ENCODE measurements at places on chromosomes 7 and 10. TPM values are rescaled to one million over a fixed set of nuclear protein-coding genes. Genes with fewer than 3 reads are reported as not detected.

CLRN3 gene
- not detected for total RNA-seq

DNA sequence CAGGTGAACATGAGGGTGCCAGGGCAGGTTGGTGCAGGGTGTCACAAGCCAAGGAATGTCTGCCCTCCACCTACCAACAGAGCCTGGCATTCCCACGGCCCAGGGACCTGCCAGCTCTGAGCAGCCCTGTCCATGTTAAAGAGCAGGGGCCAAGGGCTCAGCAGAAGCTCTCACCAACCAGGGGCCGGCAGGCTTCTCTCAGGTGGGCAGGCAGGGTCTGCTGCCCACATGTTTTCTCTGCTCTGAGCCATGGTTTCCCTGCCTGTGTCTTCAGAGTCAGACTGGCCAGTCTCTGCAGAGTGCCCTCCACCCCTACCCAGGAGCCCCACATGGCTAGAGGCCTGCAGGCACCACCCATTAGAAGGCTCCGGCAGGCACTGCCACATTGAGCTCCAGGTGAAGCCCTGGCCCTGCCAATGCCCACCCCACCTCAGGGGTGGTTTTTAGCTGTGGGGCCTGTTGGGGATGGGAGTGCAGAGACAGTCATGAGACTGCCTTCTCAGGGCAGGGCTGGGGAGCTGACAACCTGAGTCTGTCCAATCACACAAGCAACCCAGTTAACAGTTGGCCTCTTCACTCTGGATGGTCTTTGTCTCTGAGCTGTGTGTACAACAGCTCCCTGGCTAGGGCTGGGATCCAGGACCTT lies 135.9 kb downstream of the ARHGAP22 start:
- peak; percentile 14 for DNase-seq

- DNase-seq = no peak
These were observed 87.2 kb downstream of the RNF216 start for GRCh38 chr7:5694221-5694754.

BAIAP2L1 gene
- 16.6 TPM for total RNA-seq

DNA sequence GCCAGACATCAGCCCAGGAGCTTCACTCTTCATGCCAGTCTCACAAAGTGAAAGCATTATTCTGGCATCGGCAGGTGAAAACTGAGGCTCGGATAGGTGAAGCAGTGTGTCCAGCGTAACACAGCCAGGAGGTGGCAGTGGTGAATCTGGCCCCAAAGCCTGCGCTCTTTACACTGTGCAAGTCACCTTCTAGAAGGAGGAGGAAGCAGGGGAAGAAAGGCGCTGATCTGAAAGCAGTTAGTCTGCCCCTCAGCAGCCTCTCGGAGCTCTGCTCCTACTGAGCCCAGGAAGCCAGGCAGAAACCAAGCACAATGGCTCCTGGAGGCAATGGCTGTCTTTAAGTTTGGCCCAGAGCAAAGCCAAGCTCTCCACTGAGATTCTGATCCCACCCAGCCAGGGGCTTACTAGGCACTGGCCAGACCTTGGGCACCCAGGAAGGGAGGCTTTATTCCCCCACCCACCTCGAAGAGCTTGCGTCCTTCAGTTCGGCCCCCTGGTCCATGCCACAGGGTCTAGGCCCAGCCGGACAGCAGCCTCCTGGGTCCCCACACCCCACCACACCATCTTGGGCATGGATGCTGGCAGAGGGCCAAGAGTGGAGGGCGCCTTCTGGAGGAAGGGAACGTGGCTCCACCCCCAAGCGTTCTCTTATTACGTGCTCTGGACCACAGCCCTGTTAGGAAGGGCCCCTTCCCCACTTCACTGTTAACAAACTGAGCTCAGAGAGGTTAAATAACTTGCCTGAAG lies 104.5 kb downstream of the GRID1 start:
- peak; percentile 86 for DNase-seq

GRCh38 chr7:101299511-101300464 lies 21.8 kb downstream of the IFT22 start:
- peak; percentile 79 for DNase-seq

- DNase-seq = no peak
These were observed 28.9 kb upstream of the SFMBT2 start for GRCh38 chr10:7439696-7440095.

FZD8 gene
- 43.0 TPM for total RNA-seq

DNA sequence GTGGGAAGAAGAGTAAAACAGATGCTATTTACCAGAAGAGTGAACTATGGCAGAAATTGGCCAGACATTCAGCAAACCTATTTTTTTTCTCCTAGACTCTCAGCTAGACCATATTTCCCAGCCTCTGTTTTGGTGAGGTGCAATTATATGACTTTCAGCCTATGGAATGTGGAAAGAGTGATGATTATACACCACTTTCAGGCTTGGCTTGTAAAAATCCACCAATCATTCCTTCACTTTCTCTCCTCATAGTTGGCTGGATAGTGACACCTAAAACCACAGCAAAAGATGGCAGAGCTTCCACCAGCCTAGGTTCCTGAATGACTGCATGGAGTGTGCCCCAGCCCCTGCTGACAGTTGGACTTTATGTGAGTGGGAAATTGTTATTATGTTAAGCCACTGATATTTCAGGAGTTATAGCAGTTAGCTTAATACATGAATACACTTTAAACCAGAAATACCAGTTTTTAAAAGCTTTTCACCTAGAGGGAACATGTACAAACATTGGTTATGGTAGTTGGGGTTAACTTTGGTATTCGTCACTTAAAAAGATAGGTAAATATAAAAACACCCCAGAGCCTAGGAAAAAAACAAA lies 19.1 kb upstream of the TNKS2 start:
- DNase-seq = no peak

IKZF1 gene
- total RNA-seq = 1.4 TPM

DNA sequence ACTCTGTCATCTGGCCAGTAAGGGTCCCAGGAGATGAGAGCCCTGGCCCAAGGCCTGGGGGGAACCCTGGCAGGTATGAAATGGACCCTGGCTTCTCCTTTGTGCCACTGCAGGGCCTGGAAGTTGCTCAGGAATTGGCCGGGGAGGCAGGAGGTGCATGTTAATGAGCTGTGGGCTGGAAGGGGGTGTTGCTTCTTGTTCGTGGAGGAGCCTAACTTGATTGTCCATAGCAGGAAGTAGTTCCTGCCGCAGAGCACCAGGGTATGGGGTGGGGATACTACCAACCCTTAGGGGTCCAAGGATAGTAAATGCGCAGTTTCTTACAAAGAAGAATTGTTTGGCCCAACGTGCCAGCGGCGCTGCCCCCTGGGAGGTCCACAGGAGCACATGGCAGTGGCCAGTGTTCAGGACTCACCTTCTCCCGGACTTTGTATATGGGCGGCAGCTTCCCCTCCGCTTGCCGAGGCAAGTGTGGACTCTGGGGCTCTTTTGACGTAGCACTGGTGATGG lies 21.5 kb downstream of the TEX36 start:
- DNase-seq = no peak

GRCh38 chr7:92625617-92626016 lies 35.4 kb upstream of the FAM133B start:
- DNase-seq = no peak

GRCh38 chr10:11604865-11605650 lies 6.4 kb downstream of the USP6NL start:
- no peak for DNase-seq

DNA sequence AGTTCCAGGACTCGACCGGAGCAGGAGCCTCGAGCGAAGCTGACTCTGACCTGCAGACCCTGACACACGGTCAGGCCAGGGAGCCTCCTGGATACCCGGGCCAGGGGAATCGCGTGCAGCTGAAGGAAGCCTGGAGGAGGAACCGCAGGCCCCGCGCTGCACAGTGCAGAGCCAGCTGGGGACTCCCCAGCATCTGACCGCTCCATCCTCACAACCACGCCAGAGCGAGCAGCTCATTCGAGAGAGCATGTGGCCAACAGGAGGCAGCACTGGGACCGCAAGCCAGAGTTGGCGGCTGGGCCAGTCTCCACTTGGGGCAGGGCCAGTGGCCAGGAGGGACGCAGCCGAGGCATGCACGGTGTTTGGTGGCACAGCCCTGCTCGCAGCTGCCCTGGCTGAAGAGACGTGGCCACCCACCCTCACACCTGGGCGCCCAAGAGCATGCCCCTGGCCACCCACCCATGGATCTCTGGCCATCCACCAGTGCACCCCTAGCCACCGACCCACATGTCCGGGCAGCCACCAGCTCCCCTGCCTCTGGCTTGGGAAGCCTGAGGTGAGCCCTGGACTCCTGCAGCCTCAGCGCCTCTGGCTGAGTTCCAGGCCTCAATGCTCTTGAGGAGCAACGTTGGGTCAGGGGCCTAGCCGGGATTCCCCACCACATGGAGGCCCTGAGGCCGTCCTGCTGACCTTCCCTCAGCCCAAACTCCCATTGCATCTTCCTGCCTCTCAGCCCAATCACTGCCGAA lies 213.9 kb downstream of the ELFN1 start:
- DNase-seq = peak; percentile 95

- DNase-seq = no peak
These were observed 6.4 kb upstream of the DYNC2I1 start for GRCh38 chr7:158849768-158850544.

WDR86 gene
- total RNA-seq = 40.6 TPM

ZNF789 gene
- 14.9 TPM for total RNA-seq

NEURL1 gene
- 7.9 TPM for total RNA-seq

DNA sequence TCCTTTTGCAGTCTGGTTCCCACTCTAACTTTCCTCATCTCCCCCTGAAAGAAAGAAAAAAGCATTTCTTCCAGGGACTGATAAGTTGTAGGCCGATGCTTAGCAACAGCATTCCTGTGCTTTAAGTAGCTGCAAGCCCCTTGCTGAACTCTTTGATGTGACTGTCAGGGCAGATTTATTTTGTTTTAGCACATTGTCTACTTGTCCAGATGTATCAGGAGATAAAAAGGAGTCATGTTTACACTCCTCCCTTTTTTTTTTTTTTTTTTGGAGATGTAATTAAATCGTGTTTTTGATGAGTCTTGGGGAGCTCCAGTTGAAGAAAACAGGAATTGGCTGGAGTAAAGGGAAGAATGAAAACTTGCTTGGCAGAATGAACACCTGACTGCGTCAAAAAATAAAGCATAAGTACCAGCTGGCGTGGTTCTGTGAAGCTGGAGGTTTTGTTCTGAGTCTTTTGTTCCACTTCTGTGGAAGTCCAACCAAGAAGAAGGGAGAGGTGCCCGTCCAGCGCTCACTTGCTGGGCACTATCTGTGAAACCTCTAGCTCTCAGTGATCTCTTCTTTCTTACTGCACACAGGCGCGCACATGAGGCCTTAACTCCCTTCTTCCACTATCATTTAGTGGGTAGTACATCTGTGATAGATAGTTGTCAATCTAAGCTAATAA lies 871.7 kb downstream of the LRMDA start:
- DNase-seq = no peak

GRCh38 chr7:29565982-29566746 lies 2.5 kb downstream of the PRR15 start:
- DNase-seq = peak; percentile 51

DNA sequence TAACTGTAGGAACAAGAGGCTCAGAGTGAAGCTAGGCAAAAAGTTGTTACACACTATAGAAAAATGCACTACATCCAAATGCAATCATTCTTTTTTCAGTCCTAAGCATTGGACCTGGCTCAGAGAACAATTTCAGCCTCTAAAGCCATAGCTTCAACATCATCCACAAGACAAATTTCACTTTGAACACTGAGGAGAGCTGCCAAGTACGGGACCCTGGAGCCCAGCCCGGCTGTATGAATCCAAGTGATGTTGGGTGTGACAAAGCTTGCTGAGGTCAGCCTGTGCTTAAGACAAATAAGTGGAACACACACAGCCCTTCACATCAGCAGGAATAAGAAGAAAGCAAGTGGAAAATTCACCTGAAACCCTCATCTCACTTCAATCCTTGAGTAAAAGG lies 233.1 kb upstream of the PFKP start:
- no peak for DNase-seq

DNA sequence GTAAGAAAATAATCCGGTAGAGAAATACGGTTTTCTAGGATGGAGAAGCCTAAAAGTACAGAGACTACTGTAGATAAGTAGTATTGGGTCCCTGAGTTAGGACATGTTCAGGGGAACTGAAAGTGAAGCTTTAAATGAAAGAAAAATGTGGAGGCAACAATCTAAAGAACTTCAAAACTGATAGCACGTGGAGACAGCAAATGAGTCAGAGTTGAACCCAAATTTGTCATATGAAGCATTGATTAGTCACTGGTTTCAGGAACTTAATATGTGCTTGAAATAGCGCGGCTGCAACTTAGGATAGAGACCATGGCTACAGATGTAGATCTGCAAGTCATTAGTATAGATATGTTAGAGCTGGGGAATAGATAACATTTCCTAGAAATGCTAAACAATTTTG lies 1138.6 kb upstream of the SORCS1 start:
- DNase-seq = no peak

LRRTM3 gene
- total RNA-seq = 0.33 TPM

- DNase-seq = peak; percentile 51
These were observed 51.3 kb upstream of the PRKAR1B start for GRCh38 chr7:778271-778967.

DNA sequence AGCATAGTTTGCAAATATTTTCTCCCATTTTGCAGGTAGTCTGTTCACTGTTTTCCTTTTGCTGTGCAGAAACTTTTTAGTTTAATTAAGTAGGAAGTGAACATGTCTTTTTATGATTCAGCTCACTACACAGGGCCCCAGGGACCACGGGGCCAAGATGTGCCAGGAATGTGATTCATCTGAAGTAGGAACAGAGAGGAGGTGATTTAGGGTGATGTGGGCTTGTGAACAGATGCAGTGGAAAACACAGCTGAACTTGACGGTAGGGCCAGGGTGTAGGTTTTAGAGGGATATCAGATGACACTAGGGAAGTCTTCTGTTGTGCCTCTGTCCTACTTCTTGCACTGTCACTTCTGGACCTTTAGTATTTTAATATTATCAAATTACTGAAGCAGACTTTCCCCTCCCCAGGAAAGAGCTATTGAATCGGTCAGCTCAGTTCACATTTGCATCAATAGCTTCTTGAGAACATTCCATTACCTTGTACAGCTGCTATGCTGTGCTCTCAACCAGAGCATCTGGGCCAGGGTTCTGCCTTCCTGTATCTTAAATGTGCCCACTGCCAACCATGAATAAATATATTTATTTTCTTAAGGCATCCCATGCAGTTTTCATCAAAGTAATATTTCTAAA lies 96.9 kb downstream of the OSBPL3 start:
- DNase-seq = no peak

DNA sequence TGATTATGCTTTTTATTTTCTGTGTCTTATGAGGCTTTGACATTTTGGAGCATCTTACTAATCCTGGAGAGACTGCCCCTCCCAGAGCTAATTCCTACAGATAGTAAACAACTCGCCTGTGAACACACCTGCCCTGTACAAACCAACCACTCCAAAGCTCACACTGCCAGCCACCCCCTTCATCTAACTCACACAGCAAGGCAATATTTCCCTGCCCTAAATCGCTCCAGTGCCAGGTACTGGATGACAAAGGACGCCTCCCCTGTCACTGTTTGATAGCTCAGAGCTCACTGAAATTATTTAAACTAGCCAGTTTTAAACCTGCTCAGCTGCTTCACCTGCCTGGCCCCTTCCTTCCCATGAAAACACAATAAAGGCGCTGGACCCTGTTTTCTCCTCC lies 535.1 kb upstream of the CELF2 start:
- DNase-seq = no peak
